Astrocyte (in vitro differentiated cells and primary cell): ENCODE measurements at places on chromosomes 6 and 20. TPM values are rescaled to one million over a fixed set of nuclear protein-coding genes. Genes with fewer than 3 reads are reported as not detected.

The PTPRT gene
- 0.25 TPM in 1 of 2 replicates, not detected in the other for total RNA-seq

The PKIB gene
- total RNA-seq, result 64.1 and 74.6 TPM in 2 replicates

The RCAN2 gene
- 9.9 and 10.6 TPM in 2 replicates for total RNA-seq

The SLC17A3 gene
- not detected in 2 replicates for total RNA-seq

The SLC39A7 gene
- total RNA-seq, result 150 and 164 TPM in 2 replicates

The HLA-DPB1 gene
- 2.7 and 3.4 TPM in 2 replicates for total RNA-seq

The CYB5R4 gene
- 13.6 and 14.0 TPM in 2 replicates for total RNA-seq

The C6orf141 gene
- total RNA-seq, result 0.55 and 4.6 TPM in 2 replicates

The ADGRF1 gene
- total RNA-seq, result 0.05 and 0.25 TPM in 2 replicates

The KHDC1 gene
- total RNA-seq, result 2.5 and 2.9 TPM in 2 replicates

The FLRT3 gene
- 6.9 and 14.6 TPM in 2 replicates for total RNA-seq

The GATA5 gene
- not detected in 2 replicates for total RNA-seq

The OR2B3 gene
- not detected in 2 replicates for total RNA-seq

The MEP1A gene
- total RNA-seq, result not detected in 2 replicates

The PSORS1C1 gene
- 8.8 and 9.2 TPM in 2 replicates for total RNA-seq

The HELZ2 gene
- total RNA-seq, result 188 and 200 TPM in 2 replicates
